ENCODE measurements at places on chromosomes 1 and 21. TPM values are rescaled to one million over a fixed set of nuclear protein-coding genes. Genes with fewer than 3 reads are reported as not detected.

GRCh38 chr1:219124163-219124562, 49.5 kb upstream of the LYPLAL1 start:
- no peak for DNase-seq

The ACTL8 gene
- not detected for polyA plus RNA-seq

The LAD1 gene
- polyA plus RNA-seq, result 11.5 TPM

GRCh38 chr1:7218210-7218832, 433.1 kb downstream of the CAMTA1 start:
- no peak for DNase-seq

DNA sequence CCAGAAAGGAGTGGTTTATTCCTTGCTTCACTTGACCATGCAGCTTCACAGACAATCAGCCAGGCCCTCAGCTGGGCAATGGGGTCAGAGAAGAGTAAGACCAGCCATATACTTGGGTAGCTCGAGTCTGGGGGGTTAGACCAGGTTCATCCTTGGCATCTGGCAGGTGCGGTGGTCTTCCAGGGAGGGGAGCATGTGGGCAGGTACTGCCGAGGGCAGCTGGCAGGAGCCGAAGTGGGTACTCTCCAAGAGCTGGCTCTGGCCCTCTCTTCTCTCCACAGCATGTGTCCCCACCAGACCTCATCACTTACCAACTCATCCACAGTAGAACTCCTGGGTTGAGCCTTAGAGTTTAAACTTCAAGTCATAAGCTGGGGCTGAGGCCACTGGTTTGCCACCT, 156.8 kb downstream of the FOXD2 start:
- DNase-seq, result no peak

DNA sequence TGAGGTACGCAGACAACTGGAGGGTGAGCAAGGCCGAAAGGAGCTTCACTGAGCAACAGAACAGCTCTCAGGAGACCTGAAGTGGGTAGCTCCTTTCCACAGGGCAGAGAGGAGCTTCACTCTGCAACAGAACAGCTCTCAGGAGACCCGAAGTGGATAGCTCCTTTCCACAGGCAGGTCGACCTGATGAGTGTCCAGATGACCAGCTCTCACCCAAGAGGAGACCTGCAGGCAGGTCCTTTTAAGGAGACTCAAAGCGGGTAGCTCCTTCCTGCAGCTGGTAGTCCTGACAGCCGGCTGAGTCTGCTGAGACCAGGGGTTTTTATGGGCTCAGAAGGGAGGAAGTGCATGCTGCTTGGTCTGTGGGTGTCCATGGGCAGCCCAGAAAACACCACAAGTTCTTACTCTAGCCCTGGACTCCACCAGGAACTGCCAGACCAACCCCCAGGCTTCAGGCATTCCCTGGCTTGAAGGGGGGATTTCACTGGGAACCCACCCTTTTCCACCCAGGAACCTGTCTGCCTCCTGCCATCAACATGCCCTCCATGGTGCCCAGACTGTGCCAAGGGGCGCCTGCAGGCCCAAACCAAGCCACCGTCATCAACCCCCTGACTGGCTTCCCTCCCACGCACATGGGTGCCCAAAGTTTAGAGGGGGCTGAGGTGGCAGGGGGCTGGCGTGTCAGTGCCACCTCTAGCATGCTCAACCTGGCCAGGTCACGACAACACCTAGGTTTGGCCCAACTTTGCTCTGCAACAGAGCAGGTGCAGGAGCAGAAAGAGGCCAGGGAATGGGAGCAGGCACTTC, 43.6 kb downstream of the ZBTB8OS start:
- DNase-seq, result no peak

DNA sequence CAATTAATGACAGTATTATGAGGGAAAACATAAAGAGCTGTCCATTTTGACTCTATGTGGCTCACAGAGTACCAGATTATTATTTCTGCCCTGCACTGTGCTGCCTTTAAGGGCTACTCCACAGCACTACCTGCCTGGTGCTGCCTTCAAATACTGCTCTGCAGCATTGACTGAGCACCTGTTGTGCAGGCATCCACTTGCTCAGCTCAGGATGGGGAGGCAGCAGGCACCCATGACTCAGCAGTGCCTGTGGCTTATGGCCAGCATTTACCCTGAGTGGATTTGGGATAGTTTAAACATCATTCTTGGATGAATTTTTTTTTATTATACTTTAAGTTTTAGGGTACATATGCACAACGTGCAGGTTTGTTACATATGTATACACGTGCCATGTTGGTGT, 953 bp upstream of the KPRP start:
- no peak for DNase-seq

The ITGB2 gene
- 10.2 TPM for polyA plus RNA-seq

DNA sequence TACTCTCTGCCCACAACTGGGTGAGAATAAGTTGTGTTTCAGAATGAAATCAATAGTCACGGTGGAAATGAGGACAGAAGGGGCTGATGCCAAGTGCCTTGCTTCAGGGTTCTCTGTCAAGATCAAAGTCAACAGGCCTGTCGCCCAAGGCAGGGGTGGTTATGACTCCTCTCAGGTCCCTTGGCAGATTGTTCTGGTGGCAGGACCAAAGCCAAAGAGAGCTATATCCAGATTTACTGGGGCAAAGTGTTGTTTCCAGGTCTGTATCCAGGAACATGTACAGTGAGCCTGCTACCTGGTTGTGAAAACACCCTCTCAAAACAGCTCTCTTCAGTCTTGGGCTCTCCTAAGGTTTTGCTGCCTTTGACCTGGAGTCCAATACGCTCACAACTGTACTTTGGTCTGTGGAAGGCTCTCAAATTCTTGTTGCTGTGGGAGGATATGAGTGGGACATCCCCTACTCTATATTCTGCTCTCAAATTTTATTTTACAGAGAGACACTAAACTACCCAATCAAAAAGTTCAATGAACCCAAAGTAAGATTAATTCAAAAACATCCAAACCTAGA, 175.1 kb upstream of the ETV3 start:
- DNase-seq, result no peak

DNA sequence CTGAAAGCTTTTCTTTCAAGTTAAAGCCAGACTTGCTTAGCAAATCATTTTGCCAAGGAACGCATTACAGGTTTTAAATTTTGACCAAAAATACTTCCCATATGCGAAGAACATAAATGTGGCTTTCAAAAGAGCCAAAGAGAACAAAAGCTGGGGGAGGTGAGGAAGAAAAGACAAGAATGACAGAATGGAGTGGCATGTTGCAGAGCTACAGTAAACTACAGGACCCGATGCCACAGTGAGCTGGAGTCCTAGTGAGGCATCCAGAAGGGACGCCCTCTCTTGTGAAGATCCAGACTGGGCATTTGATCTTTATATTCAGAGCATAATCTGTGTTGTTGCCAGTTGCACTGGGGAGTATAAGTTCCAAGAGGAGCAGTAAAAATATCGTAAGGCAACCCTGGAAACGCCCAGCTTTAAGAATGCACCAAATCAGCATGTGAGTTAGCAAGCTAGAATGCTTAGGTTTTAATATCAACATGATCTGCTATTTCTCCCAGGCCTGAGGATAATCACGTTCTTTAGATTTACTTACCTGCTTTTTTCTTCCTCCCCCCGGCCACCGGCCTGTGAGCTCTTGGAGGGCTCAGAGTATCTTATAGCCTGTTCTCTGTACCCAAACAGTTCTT, 48.4 kb upstream of the HOOK1 start:
- no peak for DNase-seq

GRCh38 chr1:17207966-17208418, 3.1 kb downstream of the PADI1 start:
- DNase-seq, result no peak

DNA sequence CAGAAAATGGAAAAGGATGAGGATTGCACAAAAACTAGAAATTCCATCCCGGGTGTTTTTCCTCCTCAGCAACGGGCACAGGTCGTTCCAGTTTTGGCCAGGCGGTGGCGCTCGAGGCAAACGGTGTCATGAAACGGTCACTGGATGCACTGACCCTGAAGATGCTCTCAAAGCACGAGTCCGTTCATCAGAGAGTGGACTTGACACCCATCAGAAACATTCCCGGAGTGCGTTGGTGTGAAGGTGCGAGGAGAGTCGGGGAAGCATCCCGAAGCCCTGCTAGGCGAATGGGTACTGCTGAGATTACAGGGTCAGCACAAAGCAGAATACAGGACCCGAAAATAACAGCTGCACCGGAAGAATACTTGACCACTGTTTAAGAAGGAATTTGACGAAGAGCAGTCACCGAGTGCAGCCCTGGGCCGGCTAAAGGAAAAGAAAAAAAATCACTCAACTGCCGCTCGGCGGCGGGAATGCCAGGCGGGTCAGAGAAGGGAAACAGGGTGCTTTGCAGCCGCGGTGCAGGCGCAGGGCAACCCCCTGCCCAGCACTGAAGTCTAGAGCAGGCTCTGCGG, 71.7 kb upstream of the ETS2 start:
- DNase-seq, result peak; percentile 87

- no peak for DNase-seq
Measured at GRCh38 chr1:32744071-32744425, 41.5 kb upstream of the SYNC start.

The NBPF10 gene
- 2.3 TPM for polyA plus RNA-seq

The BGLAP gene
- polyA plus RNA-seq, result 7.8 TPM

GRCh38 chr1:172818841-172819527, 160.1 kb downstream of the FASLG start:
- DNase-seq, result no peak

The PRR9 gene
- polyA plus RNA-seq, result not detected

The CFAP141 gene
- 3.0 TPM for polyA plus RNA-seq

- no peak for DNase-seq
Measured at GRCh38 chr1:9115351-9116205, 13.3 kb downstream of the GPR157 start.

DNA sequence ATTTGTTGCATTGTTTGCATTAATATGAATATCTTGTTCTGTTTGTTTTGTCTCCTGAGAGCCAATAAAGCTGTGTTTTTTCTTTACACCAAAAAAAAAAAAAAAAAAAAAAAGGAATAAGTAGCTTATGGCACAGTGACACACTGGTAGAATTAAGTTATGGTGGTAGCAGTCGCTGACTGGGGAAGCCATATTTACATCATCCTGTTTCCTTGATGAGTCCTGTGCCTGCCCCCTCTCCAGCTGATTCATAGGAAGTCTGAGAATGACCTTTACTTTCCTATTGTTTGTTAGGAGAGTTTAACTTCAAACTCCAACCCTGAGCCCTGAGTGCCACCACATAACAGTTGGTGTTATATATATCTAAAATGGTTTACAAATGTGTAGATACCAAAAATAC, 62.2 kb downstream of the OBSCN start:
- DNase-seq, result no peak

DNA sequence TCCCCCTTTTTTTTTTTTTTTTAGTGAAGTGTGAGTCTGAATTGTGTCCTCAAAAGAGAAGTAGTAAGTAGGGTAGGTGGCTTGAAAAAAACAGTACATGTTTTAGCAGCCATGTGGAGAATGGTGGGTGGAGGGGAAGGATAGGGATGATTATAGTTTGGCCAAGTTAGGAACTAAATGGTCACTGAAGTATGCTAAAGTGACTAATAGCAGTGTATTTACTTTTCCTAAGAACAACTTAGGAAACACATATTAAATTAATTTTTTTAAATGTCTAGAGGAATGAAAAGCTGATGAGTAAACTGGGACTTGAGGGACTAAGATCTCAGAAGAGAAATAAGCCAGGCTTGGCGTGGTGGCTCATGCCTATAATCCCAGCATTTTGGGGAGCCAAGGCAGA, 55.5 kb downstream of the PLA2G4A start:
- no peak for DNase-seq

GRCh38 chr1:3139871-3140361, 70.9 kb downstream of the PRDM16 start:
- no peak for DNase-seq

The SLC25A34 gene
- polyA plus RNA-seq, result 4.3 TPM

The ERICH3 gene
- polyA plus RNA-seq, result 6.8 TPM

The INKA2 gene
- 4.0 TPM for polyA plus RNA-seq

The LCE1B gene
- polyA plus RNA-seq, result not detected

The CXADR gene
- 28.0 TPM for polyA plus RNA-seq

DNA sequence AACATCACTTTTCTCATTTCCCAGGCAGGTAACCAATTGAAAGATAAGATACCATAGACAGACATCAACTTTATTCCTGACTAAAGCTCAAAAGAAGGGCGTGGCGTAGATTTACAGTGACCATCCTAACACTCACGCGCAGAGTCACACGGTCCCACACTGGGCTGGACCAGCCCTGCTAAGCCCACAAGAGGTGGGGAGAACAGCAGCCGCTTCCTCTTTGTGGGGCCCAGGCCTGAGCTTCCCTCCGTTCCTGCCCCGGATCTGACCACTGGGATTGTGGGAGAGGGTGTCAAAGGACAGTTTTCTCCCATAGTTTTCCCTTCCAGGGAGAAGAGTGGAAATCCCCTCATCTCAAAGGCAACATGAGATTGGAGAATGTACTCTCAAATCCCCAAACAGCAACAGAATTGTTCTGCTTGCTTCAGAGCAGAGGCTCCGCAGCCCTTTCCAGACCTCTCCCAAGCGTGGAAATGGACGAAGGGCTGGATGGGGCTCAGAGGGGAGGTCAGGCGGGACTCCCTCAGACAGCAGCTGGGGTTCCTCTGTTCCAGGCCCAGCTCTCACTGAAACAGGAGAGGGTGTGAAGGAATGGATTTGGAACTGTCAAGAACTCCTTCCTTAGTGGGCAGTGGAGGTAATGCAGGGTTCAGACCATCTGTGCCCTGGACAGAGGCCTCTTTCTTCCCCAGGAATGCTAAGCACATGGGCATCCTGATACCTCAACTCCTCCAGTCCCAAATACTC, 33.7 kb downstream of the L1TD1 start:
- DNase-seq, result no peak

DNA sequence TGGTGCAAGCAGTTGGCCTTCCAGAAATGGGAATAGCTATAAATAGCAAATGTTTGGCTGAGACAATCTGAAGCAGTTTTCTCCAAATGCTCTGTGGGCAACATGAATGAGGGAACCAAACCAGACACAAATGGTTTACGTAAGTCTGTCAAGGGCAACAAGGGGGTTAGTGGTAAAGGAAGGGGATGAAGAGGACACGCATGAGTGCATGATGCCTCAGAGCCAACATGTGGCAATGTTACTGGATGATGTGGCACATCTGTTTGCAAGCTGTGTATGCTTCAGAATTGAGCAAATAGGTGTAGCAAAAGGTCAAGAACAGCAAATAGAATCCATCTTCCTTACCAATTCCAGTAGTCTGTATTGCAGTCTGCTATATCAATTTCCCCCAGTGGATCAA, 76.3 kb upstream of the LMO4 start:
- DNase-seq, result no peak

GRCh38 chr21:29371464-29371863, 72.7 kb downstream of the BACH1 start:
- DNase-seq, result no peak

GRCh38 chr1:73813716-73814115, 384.3 kb downstream of the LRRIQ3 start:
- DNase-seq, result peak; percentile 11

GRCh38 chr1:25906644-25907300, 553 bp upstream of the STMN1 start:
- DNase-seq, result peak; percentile 44

- no peak for DNase-seq
Measured at GRCh38 chr1:204659056-204659455, 26.5 kb downstream of the LRRN2 start.

- DNase-seq, result no peak
Measured at GRCh38 chr1:9086045-9086444, 16.6 kb upstream of the SLC2A5 start.

Measured in left lung (tissue), 14 donors.